ENCODE measurements at places on chromosomes 2 and 18.

- no peaks in the 10 kb centered on the region for H3K36me3 ChIP-seq
- H3K4me1 ChIP-seq, result no peaks in the 10 kb centered on the region
- no peak for DNase-seq
- H3K27ac ChIP-seq, result no peak overlapping the region
- H3K4me3 ChIP-seq, result no peak overlapping the region
Measured at GRCh38 chr18:79625195-79625923, 54.2 kb upstream of the CTDP1 start.

GRCh38 chr2:210366675-210367080, 51.7 kb upstream of the MYL1 start:
- no peaks in the 10 kb centered on the region for H3K36me3 ChIP-seq
- no peak overlapping the region for H3K4me3 ChIP-seq
- no peaks in the 10 kb centered on the region for H3K27me3 ChIP-seq
- no peak for DNase-seq
- no peaks in the 10 kb centered on the region for H3K4me1 ChIP-seq

DNA sequence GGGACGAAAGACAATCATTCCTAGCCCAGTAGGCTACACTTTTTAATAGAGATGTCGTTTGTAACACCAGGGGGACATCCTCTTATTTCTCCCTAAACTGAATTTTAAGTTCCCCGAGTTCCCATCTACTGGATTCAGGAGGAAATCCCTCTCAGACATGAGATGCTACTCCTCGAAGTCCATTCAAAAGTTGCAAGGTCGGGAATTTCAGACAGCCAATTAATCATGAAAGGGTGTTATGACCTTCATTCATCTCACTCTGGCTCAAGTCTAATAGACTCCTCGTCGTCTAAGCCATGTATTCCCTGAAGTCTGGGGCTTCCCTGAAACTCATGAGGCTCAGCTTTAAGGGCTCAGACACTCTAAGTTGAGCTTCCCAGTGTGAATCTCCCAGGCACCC, 1.2 kb upstream of the DSC3 start:
- no peaks in the 10 kb centered on the region for H3K4me1 ChIP-seq
- no peaks in the 10 kb centered on the region for H3K27me3 ChIP-seq
- no peak overlapping the region for H3K4me3 ChIP-seq
- no peak overlapping the region for H3K27ac ChIP-seq

GRCh38 chr2:72570413-72570812, 255.4 kb downstream of the EXOC6B start:
- no peaks in the 10 kb centered on the region for H3K36me3 ChIP-seq
- no peaks in the 10 kb centered on the region for H3K4me1 ChIP-seq
- DNase-seq, result no peak

GRCh38 chr2:42984081-42984480, 191.7 kb upstream of the HAAO start:
- H3K4me1 ChIP-seq, result no peaks in the 10 kb centered on the region
- no peaks in the 10 kb centered on the region for H3K36me3 ChIP-seq
- no peaks in the 10 kb centered on the region for H3K27me3 ChIP-seq
- no peak overlapping the region for H3K27ac ChIP-seq

- no peak overlapping the region for H3K4me3 ChIP-seq
- H3K27ac ChIP-seq, result no peak overlapping the region
- H3K27me3 ChIP-seq, result no peaks in the 10 kb centered on the region
- H3K36me3 ChIP-seq, result no peaks in the 10 kb centered on the region
- no peaks in the 10 kb centered on the region for H3K4me1 ChIP-seq
Measured at GRCh38 chr18:69349912-69350597, 50.6 kb upstream of the DOK6 start.

DNA sequence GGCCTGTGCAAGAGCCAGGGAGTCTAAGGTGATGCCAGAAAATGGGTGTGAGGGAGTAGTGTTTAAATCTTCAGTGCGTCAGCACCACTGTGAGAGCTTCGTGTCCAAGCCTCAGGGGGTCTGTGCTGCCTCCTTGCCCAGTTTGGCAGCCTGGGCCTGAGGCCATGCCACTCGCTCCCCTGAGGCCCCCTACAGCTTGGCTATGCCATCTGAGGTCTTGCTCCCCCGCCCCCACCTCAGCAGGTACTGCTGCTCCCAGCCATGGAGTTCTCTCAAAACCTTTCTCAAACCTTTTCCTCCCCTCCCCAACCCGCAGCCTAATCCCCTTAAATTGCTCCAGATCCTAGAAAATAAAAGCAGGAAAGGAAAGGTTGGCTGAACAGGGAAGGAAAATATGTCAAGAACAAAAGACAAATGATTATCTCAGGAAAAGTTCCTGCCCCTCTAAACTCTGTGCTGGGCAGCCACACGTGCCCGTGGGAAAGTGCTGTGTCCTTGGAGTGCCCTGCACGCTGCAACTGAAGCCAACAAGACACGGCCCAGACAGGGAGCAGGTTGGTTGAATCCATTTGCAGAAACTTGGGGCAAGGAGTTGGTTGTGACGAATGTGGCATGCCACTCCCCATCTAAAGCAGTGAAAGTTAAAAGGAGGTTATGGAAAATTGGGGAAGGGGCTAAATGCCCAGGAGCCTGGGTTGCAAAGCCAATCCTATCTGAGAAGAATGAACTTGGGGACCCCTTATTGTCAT, 61.2 kb downstream of the ATOH8 start:
- peaks cover 3% of the 10 kb centered on the region for H3K4me1 ChIP-seq
- H3K36me3 ChIP-seq, result no peaks in the 10 kb centered on the region
- H3K4me3 ChIP-seq, result no peak overlapping the region
- no peak for DNase-seq

- no peaks in the 10 kb centered on the region for H3K27me3 ChIP-seq
- H3K27ac ChIP-seq, result no peak overlapping the region
- H3K36me3 ChIP-seq, result no peaks in the 10 kb centered on the region
- H3K4me1 ChIP-seq, result no peaks in the 10 kb centered on the region
- no peak overlapping the region for H3K4me3 ChIP-seq
Measured at GRCh38 chr2:20169796-20170703, 54.9 kb downstream of the SDC1 start.

DNA sequence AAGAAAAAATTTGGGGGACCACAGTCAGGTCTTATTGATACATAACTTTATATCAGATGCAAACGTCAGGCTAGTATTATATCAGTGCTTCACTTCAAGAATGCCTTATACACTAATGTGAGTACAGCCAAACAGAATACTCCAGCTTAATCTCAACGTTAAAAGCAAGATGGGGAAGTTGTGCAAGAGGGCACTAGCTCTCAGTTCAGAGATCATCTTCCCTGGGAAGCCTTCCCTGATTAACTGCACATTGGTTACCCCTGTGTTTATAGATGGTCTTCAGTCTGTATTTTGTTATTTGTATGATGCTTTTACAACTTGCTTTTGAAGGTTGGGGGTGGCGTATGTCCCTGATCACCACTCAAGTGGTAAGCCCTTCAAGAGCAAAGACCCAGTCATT, 11.4 kb downstream of the EPAS1 start:
- H3K27ac ChIP-seq, result no peak overlapping the region
- no peak for DNase-seq
- no peaks in the 10 kb centered on the region for H3K36me3 ChIP-seq
- H3K4me3 ChIP-seq, result no peak overlapping the region

DNA sequence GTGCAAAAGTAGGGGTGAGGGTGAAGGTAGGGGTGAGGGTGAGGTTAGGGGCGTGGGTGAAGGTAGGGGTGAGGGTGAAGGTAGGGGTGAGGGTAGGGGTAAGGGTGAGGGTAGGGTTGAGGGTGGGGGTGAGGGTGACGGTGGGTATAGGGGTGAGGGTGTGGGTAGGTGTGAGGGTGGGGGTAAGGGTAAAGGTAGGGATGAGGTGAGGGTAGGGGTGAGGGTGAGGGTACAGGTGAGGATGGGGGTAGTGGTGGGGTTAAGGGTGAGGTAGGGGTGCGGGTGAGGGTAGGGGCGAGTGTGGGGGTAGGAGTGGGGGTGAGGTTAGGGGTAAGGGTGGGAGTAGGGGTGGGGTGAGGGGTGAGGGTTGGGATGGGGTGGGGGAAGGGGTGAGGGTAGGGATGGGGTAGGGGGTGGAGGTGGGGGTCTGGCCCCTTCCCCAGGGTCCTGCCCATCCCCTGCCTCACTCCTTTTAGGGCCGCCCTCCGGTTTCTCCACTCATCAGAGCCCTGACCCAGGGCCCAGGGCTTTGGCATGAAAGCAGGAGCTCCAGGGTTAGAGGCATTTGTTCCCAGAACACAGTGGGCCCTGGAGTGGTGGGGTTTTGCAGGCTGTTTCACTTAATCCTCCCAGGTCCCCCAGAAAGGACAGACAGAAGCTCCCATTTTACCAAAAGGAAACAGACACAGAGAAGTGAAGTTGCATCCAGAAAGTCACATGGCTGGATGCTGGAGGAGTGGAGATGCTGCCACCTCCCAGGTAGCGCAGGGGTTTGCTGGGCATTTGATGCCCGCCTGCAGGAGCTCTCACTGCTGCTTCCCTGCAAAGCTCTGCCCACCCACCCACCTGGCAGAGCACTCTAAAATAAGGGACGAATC, 26.9 kb downstream of the SNORC start:
- no peak overlapping the region for H3K27ac ChIP-seq
- H3K27me3 ChIP-seq, result no peaks in the 10 kb centered on the region
- H3K4me3 ChIP-seq, result no peak overlapping the region
- DNase-seq, result no peak

GRCh38 chr2:166841152-166841551, 47.1 kb upstream of the XIRP2 start:
- DNase-seq, result no peak
- H3K27ac ChIP-seq, result no peak overlapping the region
- H3K4me1 ChIP-seq, result no peaks in the 10 kb centered on the region
- H3K4me3 ChIP-seq, result no peak overlapping the region

GRCh38 chr2:219123356-219124135, 37.1 kb downstream of the NHEJ1 start:
- no peaks in the 10 kb centered on the region for H3K36me3 ChIP-seq
- DNase-seq, result no peak
- no peaks in the 10 kb centered on the region for H3K27me3 ChIP-seq
- H3K27ac ChIP-seq, result no peak overlapping the region
- no peaks in the 10 kb centered on the region for H3K4me1 ChIP-seq
